ENCODE measurements at places on chromosomes 12 and 14.

DNA sequence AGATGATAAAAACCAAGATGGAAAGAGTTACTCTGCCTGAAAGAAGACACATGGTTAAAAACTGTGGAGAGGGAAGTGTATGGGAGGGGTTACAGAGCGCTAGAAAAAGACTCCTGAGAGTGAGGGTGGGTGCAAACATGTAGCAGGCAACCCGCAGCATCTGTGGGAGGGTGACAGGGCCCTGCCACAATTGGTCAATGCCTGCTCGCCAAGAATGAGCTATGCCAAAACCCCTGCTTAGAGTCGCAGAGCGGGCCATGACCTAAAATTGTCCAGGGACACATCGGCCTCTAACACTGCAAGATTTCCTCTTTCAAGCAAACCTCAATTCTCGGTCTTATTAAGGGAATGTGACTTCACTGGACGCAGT lies 700 bp downstream of the PRKAG1 start:
- no peak for DNase-seq

- no peak for DNase-seq
These were observed 41.3 kb upstream of the PNMA1 start for GRCh38 chr14:73755434-73756014.

GRCh38 chr14:80427101-80427500 lies 215.8 kb upstream of the DIO2 start:
- no peak for DNase-seq

DNA sequence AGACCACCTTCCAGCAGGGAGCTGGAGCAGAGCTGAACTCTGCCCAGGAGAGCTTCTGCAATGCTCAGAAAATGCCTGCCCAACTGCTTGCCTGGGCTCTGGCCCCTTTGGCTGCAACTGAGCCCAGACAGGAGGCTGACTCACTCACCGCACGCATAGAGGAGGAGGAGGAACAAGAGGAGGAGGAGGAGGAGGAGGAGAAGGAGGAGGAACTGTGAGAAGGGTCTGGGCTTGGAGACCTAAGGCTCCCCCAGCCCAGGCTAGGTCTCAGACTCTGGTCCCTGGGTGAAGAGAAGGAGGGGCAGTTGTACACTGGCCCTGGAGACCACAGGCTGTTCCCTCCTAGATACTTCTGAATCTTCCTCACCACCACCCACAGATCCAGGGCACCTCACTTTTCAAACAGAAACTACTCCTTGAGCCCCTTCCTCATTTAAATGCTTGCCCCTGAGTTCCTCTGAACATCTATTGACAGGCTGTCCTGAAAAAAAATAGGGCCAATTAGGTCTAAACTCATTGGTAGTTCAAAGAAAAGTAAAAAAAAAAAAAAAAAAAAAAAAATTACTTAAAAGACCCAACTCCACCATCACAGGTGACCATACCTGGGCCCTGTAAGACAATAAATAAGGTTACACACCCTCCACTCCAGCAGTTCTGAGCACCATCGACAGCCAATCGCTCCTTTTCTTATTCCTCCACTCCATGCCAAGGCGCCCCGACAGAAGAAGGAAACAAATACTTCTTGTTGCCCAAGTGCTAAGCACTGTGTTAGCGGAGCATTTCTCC lies 674 bp downstream of the VDR start:
- DNase-seq, result no peak

DNA sequence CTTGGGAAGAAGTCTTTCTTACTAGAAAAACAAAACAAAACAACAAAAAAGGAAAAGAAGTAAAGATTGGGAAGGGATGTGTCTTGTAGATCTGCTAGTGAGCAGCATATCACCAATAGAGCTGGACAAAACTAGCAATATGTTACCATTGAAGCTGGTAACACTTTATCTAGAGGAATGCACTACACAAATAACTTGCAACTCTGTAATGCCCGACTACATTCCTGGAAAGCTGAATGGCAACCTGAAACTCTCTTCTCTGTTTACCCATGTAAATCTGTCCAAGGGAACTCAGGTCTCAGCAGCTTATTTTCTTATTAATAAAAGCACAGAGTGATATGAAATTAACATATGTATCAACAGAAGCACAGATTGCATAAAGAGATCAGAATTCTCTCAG lies 624.4 kb downstream of the KCNH5 start:
- DNase-seq, result no peak

GRCh38 chr12:93167331-93167730 lies 210.4 kb upstream of the NUDT4 start:
- DNase-seq, result no peak

DNA sequence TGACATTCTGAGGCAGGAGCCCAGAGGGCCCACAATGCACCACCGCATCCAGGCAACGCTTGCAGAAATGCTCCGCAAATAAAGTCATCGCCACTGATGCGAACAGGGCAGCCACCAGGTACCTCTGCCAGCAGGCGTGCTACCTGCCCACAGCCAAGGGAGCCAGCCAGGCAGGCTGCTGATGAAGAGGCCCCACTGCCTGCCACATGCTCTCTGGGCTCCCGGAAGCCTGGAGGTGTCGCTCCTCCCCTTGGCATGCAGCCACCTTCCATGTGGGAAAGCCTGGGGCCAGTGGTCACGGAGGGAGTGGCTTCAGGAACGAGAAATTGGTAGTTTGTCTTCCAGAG lies 14.7 kb downstream of the GPR132 start:
- no peak for DNase-seq

DNA sequence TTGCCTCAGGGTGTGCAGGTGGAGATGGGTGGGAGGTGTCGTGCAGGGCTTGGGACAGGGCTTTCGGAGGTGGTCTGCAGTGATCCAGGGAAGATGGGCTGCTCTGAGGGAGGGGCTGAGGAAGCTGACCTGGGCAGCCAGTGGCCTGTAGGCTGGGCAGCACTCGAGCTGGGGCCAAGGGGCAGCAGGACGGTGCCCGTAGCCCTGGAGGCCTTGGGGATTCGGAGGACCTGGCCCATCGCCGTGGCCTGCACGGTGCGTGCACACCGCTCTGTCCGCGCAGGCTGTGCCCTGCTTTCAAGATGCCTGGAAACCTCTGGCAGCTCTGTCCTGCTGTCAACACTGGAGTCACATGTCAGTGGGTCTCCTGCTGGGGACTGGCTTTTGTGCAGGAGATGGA lies 9.1 kb downstream of the PACS2 start:
- no peak for DNase-seq

GRCh38 chr12:48999371-49000131 lies at the start of gene DDN:
DDN (minus strand) TSS chr12:48999375; CDS start chr12:48999287, 88 bp downstream.
- no peak for DNase-seq

DNA sequence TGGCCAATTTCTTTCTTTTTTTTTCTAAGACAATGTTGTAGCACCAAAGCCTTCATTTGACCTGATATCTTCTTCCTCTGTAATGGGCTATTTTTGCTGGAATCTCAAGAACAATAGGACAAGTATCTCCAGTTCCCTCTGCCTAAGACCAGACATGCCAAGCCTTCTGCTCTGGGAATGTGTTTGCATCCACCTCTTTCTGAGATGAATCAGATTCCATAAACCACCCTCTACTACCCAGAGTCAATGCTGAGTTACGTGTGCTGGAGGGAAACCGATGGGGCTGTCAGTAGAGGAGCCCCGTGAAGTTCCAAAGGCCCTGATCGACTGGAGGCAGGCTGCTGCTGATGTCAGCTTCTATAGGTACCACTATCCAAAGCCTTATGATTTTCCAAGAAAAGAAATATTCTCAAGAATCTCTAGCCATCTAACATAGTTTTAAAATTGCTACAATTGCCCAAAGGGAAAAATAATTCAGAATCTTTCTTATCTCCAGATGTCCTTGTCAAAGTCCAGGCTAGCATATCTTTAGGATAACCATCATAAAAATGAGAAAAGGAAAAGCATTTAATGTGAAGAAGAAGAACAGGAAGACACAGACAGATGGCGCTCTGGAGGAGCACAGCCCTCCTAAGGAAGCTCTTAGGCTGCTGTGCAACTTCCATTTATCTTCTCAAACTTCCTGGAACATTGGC lies 101.9 kb downstream of the SLC8A3 start:
- DNase-seq, result no peak

- no peak for DNase-seq
These were observed 7.0 kb downstream of the ETNK1 start for GRCh38 chr12:22631863-22632463.

DNA sequence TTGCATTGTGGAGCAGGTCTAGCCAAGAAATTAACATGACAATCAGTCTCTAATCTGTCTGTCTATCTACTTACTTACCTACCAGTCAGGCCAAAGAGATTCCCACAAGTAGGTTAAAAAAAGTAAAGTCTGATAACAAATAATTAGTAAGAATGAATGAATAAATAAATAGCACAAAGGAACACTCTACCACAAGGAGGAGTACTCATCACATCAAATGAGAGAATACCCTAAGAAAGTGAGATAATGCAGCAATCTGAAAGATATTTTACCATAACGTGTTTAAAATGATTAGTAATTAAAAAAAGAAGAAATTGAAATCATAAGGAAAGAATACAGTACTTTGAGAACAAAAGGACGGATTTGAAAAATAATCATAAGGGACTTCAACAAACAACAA lies 187.2 kb downstream of the SYNE2 start:
- no peak for DNase-seq
